Stimulated activated CD4-positive, alpha-beta T cell treated with anti-CD3 and anti-CD28 coated beads, Interleukin-15, amount 100 ng/mL, for 1 hour (primary cell): ENCODE measurements at places on chromosomes 3 and 15.

DNA sequence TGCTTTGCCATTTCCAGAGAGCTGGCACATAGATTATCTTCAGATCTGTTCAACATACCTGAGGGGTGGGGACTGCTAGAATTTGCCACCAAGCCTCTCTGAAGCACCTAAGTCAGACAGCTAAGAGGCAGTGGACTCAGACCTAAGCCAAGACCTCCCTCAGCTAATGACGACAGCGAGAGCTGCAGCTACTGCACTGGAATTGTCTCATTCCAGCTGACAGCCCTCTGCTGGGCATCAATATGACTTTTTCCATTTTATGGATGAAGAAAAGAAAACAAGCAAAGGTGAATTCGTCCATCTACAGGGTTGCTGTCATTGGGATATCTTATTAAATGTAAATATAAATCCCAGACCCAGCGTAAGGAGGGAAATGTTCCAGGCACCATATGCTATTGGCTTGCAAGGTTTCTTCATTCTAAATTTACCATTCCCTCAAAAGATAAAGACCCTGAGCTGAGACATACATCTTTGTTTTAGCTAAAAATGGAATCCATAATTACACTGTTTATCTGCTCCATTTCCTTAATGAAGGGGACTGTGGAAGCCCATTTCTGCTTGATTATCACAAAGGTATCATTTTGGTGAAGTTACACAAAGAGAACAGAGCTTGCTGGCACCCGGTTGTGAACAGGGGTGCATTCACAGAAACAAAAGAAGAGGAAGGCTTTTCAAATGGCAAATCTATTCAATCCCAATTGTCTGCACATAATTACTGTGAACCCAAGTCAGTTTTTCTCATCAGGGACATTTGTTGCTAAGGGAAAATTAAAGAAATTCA lies 85.5 kb upstream of the LRTM1 start:
- no peak for DNase-seq

DNA sequence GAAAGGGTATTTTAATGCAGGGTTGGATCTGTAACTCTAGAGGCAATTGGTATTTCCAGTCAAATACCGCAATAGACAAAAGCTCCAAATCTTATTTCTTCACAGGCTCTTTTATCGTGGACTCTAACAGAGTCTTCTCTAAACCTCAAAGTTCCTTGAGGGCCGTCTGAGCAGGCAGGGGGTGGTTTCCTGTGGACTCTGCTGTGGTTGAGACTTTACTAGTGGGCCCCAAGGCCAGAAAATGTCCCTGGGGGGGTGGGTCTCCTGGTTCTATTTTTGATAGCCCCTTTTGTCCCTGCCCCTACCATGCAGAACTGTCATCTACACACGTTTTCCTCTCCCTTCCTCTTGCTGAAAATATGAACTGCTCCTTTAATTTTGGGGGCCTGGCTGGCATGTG lies 80.1 kb downstream of the ASB7 start:
- no peak for DNase-seq

- DNase-seq, result no peak
Observed at GRCh38 chr15:74203914-74204431, 1.4 kb upstream of the STRA6 start.

- DNase-seq, result no peak
Observed at GRCh38 chr3:24639481-24640329, 145.1 kb upstream of the THRB start.

GRCh38 chr3:31505371-31506048 lies 27.2 kb upstream of the STT3B start:
- no peak for DNase-seq
